ENCODE measurements at places on chromosomes 13 and 19.

GRCh38 chr13:59437544-59438301 lies 726.0 kb downstream of the DIAPH3 start:
- DNase-seq: no peak

DNA sequence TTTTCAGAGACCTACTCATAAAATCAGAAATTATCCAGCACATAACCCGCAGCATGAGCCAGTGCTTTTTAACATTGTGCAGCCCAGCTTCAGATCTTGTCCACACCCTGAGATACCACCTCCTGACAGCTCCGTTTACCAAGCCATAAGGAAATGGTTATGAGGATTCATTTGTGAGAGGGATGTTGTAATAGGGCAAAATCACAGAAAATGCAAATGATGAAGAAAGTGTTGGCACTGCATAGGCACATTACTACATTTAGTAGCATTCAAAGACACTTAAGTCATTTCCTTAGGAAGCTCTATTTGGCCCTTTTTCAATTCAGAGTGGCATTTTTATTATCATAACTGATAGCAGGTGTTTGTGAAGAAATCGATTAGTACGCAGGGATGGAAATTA lies 277.5 kb downstream of the DNAJC15 start:
- DNase-seq: no peak

- no peak for DNase-seq
Observed at GRCh38 chr13:97640268-97640667, 206.3 kb downstream of the RAP2A start.

GRCh38 chr13:32497589-32497988 lies 41.0 kb downstream of the N4BP2L2 start:
- no peak for DNase-seq

DNA sequence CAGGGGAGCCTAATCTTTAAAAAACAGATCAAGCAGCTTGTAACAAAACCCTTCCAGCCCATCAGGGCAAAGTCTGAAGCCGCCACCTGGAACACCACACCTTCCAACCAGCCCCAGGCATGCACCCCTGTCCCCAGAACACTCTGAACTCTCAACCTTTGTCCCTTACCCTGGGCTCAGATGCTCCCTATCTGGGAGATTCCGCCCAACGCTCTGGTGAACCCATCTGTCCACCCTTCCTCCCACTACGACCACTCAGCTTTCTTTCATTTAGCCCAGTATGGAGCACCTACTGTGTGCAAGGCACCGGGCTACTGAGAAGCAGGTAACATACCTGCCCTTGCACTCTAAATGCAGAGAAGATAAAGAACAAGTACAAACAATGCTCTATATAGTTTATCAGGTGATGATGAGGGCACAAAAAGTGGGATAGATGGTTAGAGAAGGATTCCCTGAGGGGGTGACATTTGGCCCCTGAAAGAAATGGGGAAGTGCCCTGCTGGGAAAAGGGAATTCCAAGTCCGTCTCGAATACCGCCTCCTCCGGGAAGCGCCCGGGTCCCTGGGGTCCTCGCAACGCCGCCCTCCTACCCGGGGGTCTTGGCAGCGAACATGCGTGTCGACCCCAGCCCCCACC lies 629 bp downstream of the PEPD start:
- no peak for DNase-seq
